T-helper 17 cell (primary cell): ENCODE measurements at places on chromosomes 12 and 14.

DNA sequence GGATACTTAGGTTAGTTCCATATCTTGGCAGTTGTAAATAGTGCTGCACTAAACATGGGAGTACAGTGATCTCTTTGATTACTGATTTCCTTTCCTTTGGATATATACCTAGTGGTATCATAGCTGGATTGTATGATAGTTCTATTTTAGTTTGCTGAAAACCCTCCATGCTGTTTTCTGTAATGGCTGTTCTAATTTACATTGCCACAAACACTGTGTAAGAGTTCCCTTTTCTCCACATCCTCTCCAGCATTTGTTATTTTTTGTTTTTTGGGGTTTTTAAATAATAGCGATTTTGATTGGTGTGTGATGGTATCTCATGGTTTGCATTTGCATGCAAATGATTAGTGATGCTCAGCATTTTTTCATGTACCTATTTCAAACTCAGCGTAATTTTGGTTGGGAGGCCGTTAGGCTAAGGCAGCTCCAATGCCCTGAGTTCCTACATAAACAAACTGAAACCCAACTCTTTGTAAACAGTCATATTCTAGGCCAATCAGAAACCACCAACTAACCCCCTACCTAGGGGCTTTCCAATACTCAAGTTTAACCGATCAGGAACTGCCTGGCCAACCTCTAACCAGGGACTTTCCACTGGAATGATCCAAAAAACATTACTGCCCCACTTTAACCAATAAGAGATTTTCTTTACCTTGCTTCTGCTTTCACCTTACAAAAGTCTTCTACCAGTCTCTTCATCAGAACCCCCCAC, 171.6 kb downstream of the FBXL14 start:
- no peak for DNase-seq

- no peak for DNase-seq
These were observed 193.5 kb upstream of the CNOT2 start for GRCh38 chr12:70049596-70050360.

DNA sequence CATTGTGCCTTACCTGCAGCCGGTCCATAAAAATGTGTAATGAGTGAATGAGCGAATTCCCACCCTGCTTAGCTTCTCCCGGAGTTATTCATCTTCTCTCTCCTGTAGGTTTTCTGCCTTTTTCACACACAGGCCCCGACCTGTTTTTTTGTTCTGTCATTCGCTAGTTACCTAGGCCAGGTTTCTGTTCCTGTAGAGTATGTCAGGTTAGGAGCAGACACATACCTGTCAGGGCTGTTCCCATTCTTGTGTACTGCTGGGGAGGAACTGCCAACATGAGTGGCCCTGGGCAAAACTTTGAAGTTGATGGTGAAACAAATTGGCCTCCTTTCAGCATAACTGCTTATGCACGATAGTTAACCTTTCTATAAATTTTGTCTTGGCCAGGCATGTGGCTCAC, 140.1 kb downstream of the SYNE2 start:
- DNase-seq, result no peak

DNA sequence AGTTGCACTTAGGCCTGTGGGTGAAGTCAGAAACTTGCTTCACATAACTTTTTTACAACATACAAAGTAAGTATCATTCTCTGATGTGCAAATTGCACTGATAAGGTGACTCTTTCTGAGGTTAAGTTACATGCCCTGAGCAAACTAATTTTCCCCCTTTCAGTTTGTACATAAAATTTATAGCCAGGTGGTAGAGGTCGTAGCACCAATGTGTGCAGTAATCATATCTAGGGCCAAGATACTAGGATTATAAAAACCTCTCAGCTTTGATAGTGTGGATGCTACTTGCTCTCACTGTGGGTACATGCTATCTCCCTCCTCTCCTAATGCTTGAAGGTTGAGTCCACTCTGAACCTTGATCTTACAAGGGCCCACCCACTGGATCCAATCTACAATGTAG, 130.7 kb upstream of the CPNE8 start:
- no peak for DNase-seq

GRCh38 chr14:102421411-102422057, 58.8 kb downstream of the TECPR2 start:
- DNase-seq, result no peak

GRCh38 chr12:69328426-69328825, 19.8 kb upstream of the LYZ start:
- DNase-seq, result no peak

DNA sequence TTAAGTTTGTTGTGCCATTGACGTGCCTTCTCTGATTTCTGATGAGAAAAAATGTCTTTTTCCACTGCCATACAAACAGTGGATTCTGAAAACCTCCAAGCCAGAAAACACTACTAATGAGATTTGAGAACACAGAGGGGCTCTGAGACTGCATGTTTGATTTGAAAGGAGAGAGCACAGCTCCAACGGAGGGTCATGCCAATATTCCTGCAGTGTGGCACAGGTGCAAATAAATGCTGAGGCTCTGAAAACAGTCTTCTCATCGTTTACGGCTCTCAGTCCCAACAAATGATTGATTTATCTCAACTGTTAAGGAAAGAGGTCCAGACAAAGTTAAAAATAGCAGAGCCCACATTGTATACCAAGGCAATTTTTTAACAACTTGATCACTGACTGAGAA, 128.7 kb downstream of the KCNH5 start:
- DNase-seq, result no peak

DNA sequence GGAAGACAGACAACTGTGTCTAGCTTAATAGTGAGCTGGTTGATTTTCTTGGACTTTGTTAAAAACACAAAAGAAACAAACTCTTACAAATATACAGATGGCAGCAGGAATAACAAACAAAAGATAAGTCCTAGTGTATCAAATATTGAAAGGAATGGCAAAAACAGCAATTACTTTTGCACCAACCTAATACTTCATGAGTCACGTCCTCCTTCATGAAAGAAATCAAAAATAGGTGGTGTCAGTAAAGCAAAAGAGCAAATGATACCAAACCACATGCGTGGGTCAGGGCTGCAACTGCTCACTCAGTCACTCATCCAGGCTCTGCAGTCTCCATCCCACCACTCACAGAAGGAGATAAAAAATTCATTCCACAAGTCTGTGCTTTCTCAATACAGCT, 11.8 kb downstream of the ATG14 start:
- no peak for DNase-seq

DNA sequence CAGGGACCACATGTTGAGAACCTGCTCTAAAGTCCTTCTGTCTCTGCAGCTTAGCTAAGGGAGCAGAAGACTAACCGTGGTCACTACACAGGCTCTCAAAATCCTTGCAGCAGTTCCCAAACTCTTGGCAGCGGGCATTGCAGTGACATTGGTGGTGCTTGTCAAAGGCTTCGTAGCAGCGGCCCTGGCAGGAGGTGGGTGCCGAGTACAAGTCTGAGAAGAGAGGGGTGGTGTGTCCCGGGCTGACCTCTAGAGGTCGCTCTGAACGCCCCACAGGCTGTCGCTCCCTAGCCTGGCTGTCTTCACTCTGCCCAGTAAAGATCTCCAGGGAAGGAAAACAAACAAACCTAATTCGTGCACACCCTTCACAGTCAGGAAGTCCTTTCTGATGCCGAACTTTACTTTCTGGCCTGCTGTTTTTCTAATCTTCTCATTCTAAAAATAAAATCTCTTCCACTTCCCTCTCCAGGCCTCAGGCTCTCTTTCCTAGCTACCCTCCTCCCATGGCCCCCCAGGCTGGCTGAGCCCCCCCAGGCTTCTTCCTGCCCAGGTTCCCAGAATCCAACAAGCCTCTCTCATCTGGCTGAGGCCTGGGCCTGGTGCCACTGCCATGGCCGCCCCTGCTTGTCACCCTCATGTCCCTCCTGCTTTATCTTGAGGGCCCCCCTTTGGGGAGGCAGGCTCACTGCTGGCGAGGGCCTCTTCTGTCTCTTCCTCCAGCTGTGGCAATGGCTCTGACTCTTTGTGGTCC, 7.7 kb downstream of the ENDOU start:
- DNase-seq, result peak; percentile 26

GRCh38 chr12:62265511-62265910, 5.3 kb downstream of the USP15 start:
- DNase-seq, result no peak

- DNase-seq, result no peak
These were observed 301.1 kb upstream of the OR4E1 start for GRCh38 chr14:21974741-21975140.

GRCh38 chr14:30521899-30522736, 36.8 kb upstream of the G2E3 start:
- no peak for DNase-seq

GRCh38 chr14:105010891-105011291, 10.0 kb downstream of the CDCA4 start:
- no peak for DNase-seq

- DNase-seq, result no peak
These were observed 11.7 kb downstream of the TNFRSF1A start for GRCh38 chr12:6330192-6330591.

- DNase-seq, result no peak
These were observed 49.4 kb downstream of the IFNG-AS1 start for GRCh38 chr12:68038650-68039049.

- no peak for DNase-seq
These were observed 10.8 kb downstream of the ALDH2 start for GRCh38 chr12:111777345-111778045.

DNA sequence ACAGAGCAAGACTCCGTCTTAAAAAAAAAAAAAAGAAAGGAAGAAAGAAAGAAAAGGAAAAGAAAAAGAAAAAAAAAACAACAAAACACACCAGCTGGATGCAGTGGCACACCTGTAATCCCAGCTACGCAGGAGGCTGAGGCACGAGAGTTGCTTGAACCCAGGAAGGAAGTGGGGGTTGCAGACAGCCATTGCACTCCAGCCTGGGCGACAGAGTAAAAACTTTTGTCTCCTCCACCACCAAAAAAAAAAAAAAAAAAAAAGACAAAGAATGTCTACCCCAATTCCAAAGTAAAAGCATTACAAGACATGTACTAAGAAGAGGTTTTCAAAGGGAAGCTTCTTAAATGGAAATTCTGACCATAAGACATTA, 53.4 kb downstream of the HNRNPC start:
- no peak for DNase-seq

DNA sequence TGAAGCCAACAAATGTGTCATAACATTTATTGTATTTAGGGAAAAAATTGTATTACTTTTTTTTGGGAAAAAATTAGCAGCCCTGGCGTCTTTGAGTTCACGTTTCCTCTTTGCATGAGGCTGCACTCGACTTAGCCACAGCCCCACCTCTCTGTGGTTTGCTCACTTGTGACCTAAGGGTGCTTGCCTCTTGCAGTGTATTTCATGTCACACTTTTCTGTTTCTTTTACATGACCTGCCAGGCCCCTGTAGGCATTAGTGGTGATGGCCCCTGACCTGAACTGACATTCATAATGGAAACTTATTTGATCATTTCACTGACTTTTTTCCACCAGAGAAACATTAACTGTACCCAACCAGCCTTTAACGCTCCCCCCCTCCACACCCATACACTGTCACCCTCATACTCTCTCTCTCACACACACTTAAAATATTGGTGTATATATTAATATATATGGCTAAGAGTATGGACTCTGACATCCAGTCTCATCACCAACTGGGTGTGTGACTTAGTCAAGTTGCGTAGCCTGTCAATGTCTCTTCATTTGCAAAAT, 122.9 kb downstream of the PRKCH start:
- DNase-seq, result peak; percentile 39

DNA sequence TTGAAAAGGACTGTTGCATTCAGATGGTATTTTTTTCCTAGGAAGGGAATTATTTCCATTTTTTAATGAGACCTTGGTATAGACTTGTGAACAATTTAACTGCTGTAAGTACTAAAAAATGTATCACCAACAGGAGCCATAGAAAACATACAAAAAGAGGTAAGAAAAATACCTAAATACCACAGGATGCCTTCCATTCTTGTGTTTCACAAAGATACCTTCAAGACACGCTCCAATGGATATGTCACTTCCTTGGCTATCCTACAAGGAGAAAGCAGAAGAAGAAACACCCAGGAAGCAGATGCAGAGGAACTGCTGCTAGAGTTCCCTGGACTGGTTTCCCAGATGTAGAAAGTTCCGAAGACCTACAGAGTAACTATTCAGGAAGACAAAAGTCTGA, 54.2 kb downstream of the PTPN21 start:
- DNase-seq, result no peak

- DNase-seq, result no peak
These were observed 28.2 kb upstream of the PTGR2 start for GRCh38 chr14:73823339-73823885.

DNA sequence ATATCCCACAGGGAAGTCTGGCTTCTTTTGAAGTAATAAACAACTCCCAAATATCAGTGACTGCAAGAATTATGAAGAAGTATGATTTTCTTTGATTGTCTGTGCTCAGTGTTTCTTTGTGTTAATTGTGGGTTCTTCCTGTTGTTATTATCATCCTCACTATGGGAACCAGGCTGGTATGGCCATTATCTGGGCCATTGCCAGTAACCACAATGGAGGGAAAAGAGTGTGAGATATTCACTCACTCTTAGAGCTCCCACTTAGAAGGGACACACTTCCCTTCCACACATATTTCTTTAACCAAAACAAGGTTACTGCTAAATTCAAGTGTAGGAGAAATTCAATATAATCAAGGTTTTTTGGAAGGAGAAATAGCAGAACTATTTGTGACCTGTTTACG, 503.7 kb downstream of the SLC6A15 start:
- no peak for DNase-seq

GRCh38 chr12:102406033-102406584, 74.3 kb downstream of the IGF1 start:
- DNase-seq, result no peak

DNA sequence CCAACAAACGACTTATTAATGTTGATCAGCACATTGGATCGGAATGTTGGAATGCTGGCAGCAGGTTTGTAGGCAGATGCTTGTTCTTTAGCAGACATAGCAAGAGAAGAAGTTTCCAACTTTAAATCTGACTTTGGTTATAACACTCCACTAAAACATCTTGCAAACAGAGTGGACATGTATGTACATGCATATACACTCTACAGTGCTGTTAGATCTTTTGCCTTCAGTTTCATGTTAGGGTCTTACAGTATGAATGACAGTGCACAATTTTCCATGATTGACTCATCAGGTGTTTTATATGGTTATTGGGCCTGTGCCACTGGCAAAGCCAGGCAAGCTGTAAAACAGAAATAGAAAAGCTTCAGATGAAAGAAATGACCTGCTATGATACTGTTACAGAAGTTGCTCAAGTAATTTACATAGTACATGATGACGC, 14.3 kb upstream of the DHRS7 start:
- no peak for DNase-seq

- no peak for DNase-seq
These were observed 68.0 kb downstream of the RASSF3 start for GRCh38 chr12:64678248-64678647.

GRCh38 chr12:68414988-68415387, 82.8 kb upstream of the MDM1 start:
- no peak for DNase-seq
